ENCODE measurements at places on chromosomes 5 and 9.

GRCh38 chr9:101115102-101115501 lies 86.6 kb downstream of the PLPPR1 start:
- DNase-seq: no peak

GRCh38 chr5:21254161-21254560 lies 1266.2 kb upstream of the CDH18 start:
- DNase-seq: no peak

- DNase-seq: no peak
Measured at GRCh38 chr5:171632616-171633015, 153.0 kb upstream of the SMIM23 start.

GRCh38 chr9:23447166-23447565 lies 378.9 kb downstream of the ELAVL2 start:
- no peak for DNase-seq

DNA sequence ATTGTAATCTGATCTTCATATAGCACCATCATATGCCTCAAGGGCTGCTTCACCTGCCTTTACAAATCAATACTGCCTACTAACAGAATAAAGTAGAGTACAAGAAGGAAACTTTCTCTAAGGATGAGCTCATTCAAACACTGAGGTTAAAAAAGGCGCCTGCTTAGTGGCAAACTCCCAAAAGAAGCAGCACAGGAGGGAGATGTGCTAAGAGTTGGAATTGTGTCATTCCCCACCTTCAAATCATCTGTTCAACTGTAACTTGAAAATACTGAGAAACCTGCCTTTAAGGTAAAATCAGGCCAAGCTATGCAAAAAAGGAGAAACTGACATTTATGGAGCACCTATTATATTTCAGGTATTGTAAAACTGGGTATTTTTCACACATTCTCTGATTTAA lies 560.6 kb downstream of the PTPRD start:
- no peak for DNase-seq

DNA sequence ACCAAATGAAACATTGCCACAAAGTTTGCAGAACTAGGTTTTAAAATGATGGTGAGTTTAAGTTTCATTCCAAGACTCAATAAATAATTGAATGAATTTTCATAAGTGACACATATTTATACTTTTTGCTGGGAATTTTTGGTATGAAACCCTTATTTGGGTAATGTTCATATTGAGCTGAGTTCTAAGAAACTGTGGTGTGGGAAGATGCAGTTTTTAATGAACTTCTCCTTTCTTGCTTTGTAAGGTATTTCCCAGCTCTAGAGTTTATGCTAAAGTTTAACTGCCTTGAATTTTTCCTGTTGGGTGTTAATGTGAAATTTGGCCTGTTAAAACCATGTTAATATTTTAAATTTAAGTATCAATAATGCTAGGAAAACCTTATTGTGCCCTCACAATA lies 15.1 kb downstream of the RABGAP1 start:
- DNase-seq: no peak

DNA sequence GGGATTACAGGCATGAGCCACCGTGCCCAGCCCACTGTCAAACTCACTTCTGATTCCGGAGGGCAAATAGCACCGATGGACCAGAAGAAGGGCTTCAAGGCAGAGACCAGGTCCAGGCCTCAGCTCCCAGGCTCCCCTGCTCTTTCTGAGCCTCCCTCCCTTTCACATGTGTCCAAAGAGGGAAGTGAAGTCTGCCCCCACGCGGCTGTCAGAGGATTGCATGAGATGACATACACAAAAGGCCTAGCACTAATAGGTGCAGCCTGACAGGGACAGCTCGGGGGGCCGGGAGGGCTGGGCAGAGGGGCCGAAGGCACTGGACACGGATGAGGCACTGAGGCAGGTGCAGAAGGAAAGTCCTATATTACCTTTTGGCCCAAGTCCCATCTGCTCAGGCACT lies 16.1 kb downstream of the FBP1 start:
- DNase-seq: no peak

- no peak for DNase-seq
Measured at GRCh38 chr9:122382901-122383850, 12.4 kb downstream of the PTGS1 start.

GRCh38 chr9:126239515-126239914 lies 87.1 kb upstream of the MVB12B start:
- DNase-seq: no peak

DNA sequence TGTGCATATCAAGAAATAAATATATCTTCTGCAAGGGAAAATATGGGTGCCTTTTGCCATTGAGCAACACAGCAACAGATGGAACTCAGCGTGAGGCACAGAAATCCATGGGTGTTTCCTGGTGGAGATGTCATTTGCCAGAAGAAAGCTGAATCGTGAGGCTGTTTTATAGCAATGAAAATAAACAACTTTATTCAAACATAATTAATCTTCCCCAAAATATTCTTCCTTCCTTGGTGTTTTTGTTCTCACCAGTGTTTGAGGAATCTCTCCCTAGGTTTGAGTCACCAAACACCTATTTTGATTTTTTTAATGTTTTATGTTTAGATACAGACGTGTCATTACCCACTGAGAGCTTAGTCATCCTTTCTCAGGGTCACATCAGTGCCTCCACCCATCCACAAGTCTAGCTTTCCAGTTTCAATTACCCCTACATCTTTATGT lies 65.8 kb upstream of the PAPPA start:
- no peak for DNase-seq

DNA sequence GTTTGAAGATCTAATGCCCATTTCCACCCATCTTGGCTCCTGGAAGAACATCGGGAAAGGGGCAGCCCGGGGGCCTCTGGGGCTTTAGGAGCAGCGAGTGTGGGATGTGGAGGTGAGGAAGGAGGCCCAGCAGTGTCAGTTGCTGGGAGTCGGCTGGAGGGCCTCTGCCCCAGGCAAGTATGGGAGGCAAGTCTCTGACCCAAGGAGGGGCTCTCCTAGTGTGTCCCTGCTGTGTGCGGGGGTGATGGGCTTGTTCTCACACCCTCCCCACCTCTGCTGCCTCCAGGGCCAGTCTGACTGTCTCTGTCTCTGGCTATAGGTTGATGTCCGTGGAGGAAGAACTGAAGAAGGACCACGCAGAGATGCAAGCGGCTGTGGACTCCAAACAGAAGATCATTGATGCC lies 129.7 kb downstream of the DAB2IP start:
- no peak for DNase-seq

DNA sequence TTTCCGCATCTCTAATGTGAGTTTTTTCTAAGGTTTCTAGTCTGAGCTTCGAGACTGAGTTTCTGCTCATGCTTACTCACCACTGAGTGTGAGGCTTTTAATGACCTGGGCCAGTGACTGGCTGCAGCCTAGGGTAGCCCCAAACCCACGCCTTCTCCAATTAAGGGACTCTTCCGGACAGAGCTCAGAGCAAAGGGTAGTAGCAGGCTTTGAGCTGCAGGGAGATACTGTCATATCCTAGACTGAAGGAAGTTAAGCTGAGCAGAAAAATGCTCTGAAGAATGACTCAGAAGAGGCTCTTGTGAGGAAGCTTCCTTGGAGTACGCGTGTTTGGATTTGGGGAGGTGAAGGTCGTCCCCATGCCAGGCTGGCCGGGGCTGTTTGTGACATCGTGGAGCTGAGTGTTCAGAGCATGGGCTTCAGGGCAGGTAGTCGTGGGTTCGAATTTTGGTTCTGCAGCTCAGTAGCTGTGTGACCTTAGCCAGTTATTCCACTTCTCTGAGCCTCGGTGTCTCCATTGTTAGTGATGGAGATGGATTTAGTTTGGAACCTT lies 3.5 kb downstream of the USP20 start:
- DNase-seq: no peak

DNA sequence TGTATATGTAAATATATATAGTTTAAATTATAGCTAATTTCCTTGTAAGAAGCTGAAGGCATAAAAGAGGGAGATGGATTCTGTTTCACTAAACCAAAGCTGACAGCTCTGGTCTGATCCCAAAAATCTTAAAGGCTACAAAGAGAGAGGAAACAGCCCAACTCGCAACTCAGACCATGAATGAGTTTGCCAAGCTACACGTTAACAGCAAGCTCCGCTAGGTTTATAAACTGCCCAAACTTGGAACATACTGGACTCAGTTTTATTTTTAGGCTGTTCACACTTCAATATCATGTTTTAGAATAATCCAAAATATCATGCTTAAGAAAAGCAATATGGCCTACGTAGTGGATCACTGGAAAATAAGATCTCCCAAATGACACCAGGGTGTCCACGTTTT lies 318.3 kb upstream of the RPS23 start:
- no peak for DNase-seq

- DNase-seq: no peak
Measured at GRCh38 chr9:135819905-135820304, 87.4 kb downstream of the CAMSAP1 start.

DNA sequence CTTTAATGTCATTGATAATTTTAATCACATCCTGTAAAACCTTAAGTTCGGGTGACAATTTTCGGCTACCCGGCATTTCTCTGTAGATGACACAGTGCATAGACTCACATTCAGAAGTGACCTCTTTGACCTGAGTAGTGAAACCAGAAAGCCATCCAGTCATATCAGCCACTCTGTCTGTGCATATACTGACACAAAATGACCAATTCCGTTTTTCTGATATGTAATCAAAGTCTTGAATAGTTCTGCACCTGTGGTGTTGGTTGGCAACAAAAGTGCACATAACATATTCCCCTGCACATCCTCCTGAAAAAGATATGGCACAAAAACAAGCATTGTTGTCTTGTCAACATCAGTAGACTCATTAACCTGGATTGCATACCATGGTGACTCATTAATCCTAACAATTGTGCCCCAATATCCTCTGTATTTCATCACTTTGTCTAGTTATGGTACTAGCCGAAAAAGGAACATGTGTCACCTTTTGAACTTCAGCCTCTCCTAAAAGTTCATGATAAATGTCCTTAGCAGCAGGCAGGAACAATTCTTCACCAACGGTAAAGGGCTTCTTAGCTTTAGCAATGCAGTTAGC lies 4.6 kb upstream of the HNRNPA0 start:
- no peak for DNase-seq

GRCh38 chr5:80990971-80991370 lies 30.8 kb downstream of the RASGRF2 start:
- no peak for DNase-seq

- no peak for DNase-seq
Measured at GRCh38 chr5:2329741-2330140, 421.7 kb downstream of the IRX2 start.

GRCh38 chr5:61245936-61246335 lies 83.7 kb upstream of the SMIM15 start:
- no peak for DNase-seq

GRCh38 chr9:79884546-79884945 lies 312.8 kb downstream of the TLE4 start:
- no peak for DNase-seq

GRCh38 chr9:83039303-83039702 lies 23.6 kb downstream of the RASEF start:
- DNase-seq: no peak

- no peak for DNase-seq
Measured at GRCh38 chr5:65791712-65792673, 70.0 kb downstream of the NLN start.

GRCh38 chr5:56152437-56152836 lies 80.7 kb downstream of the ANKRD55 start:
- DNase-seq: no peak

DNA sequence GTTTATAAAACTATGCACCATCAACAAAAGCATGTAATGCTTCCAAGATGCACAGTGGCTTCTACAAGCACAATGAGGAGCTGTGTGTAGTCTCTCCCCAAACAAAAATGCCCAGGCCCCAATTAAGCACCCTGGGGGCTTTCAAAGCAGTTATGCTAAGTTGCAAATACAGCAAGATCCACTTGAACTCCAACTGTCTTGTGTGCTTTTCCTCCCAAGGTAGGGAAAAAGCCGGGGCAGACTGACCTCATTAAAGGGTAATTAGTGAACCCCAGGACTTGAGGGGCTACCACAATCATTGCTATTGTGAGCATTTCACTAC lies 13.1 kb downstream of the ZNF608 start:
- DNase-seq: no peak

DNA sequence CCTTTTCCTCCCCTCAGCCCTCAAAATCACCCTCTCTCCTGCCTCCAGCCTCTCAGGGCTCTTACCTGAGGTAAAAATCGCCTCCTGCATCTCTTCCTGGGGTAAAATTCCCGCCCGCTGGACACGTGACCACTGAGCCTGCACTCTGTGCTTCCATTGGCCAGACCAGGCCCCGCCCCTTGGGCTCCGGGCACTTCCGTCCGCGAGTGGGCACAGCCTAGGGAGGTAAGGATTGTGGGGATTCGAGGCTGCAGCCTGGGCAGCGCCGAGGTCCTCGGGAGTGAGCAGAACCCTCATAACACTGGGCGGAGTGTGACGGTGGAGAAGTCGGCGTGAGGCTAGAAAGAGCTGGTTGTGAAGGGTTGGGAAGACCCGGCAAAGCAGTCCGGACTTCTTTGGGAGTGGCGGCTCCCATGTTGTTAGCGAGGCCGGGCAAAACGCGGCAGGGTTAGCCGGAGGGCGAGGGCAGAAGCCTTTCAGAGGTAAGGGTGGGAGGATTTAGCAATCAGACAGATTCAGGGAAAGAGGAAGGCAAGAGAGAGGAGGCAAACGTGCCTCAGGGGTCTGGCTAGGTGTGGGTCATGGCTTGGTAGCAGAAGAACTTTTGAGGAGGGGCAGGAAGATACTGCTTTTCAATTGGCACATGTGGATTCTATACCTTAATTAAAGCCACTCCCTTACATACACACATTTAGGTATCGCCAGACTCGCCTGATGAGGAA lies at the start of gene SHOC1:
SHOC1 (minus strand) TSS at position 103 of the 722 bp plus-strand sequence. CDS start 3,519 bp downstream, outside the sequence.
- DNase-seq: no peak

GRCh38 chr9:83355024-83355444 lies 183.2 kb downstream of the FRMD3 start:
- no peak for DNase-seq

DNA sequence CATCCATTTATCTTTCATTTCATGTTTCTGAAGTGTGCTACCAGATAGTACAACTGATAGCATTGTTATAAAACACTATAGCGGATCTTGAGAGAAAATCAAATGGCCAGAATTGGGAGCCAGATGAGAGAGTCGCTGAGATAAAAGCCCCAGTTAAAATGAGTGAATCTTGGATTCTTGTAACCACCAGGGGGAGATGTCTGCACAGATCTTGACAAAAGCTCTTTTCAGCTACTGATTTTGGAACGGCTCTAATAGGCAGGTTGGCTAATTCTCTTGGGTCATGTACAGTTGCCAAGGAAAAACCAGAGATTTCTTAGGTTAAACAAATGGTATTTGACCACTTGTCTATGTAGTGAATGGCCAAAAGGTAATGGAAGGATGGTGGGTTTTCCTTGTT lies 21.7 kb downstream of the F2RL2 start:
- peak; percentile 19 for DNase-seq

- DNase-seq: no peak
Measured at GRCh38 chr5:134432677-134433359, 21.1 kb upstream of the CDKN2AIPNL start.

- no peak for DNase-seq
Measured at GRCh38 chr5:168892618-168893186, 313.5 kb upstream of the PANK3 start.

GRCh38 chr5:141272906-141273305 lies 27.7 kb downstream of the PCDHB15 start:
- DNase-seq: no peak

Measured in activated gamma-delta T cell treated with Interleukin-2 at 50 U/mL for 16 hours (primary cell).